ENCODE measurements at places on chromosomes 1 and 21.

DNA sequence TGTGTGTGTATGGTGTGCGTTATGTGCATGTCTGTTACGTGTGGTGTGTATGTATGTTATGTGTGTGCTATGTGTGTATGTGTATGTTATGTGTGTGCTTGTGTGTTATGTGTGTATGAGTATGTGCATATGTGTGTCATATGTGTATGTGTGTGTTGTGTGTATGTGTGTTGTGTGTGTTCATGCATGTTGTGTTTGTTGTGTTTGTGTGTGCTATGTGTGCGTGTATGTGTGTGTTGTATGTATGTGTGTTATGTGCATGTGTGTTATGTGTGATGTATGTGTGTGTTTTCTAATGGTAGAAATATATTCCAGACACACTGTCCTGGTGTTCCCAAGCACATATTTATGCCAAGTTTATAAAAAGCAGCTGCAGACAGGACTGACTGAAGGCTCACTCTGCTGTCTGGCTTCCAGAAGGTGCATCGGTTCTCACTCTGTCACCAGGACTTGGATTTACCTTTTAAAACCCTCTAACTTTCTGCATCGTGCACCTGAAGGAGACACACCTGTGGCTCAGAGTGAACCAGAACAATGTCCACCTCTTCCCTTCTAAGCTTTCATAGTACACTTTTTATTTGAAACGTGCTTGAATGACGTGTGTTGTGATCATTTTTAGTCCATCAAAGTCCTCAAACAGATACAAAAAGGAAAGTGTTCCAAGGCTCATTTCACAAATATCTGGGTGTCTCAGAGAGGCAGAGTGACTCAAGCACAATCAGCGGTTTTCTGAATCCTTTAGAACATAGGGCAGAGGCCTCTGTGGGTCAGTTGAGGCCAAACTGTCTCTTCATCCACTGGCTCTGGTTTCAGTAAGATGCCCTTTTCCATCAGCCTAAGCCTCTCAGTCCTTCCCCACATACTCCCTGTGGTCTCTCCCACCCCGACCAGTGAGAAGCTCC lies 49.9 kb downstream of the TOMM20 start:
- DNase-seq: peak; percentile 37

DNA sequence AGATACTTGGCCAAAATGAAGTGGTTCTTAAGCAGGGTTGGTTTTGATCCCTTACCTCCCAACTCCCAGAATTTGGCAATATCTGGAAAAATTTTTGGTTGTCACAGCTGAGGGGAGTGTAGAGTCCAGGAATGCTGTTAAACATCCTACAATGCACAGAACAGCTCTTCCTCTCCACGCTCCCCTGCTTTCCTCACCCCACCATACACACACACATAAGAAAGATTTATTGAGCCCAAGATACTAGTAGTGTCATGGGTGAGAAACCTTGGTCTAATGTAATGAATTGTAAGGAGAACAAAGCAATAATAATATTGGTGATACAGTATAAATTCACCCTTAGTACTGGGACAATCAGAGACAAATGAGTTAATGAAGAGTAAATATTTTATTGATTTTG lies 47.8 kb downstream of the ASB17 start:
- no peak for DNase-seq

DNA sequence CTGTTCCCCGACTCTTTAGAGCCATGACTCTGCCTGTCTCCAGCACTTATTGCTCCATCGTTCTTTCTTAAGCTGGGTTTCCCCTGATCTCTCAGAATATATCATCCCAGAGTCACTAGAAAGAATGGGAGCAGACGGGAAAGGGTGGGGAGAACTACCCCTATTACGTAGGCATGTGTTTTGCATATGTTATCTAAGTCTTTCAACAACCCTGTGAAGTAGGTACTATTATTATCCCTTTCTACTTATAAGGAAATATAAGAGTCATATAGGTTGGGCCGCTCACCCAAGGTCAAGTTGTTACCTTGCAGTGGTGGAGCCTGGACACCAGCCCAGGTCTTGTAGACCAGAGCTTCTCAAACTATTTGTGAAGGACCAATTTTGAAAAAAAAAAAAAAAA lies 38.7 kb downstream of the ELF3 start:
- no peak for DNase-seq

DNA sequence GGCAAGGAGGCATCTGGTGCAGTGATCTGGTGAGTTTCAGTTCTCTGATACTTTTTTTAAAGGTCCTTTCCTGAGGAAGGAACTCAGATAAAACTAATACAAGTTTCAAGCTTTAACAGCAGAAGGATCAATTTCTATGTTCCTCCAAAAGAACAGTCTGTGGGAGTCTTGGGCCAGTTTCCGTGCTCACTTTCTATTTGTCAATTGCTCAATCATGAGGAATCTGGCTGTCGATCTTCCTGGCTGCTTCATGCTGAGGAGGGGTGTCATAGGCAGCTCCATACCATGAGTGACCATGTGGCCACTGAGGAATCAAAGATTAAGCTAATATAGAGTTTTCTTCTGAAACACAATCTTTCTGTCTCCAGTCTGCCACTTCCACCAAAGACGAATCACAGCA lies 11.4 kb upstream of the TMEM125 start:
- no peak for DNase-seq

- no peak for DNase-seq
Measured at GRCh38 chr1:159869607-159870006, 7.2 kb upstream of the VSIG8 start.

DNA sequence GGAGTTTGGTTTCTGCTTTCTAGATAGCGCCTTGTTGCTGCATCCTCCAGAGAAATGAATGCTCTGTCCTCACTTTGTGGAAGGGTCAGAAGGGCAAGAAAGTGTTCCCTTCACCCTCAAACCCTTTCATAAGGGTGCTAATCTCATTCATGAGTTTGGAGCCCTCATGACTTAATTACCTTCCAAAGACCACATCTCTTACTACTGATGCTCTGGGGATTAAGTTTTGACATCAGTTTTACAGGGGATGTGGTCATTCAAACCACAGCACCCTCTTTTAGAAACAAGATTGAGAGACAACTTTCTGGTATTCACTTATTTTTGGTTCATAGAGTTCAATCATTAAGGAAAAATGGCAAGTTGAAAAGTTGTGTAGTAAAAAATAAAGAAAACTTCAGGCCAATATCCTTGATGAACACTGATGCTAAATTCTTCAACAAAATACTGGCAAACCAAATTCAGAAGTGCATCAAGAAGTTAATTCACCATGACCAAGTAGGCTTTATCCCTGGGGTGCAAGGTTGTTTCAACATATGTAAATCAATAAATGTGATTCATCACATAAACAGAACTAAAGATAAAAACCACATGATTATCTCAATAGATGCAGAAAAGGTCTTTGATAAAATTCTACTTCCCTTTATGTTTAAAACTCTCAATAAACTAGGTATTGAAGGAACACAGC lies 442.1 kb downstream of the PTBP2 start:
- no peak for DNase-seq

DNA sequence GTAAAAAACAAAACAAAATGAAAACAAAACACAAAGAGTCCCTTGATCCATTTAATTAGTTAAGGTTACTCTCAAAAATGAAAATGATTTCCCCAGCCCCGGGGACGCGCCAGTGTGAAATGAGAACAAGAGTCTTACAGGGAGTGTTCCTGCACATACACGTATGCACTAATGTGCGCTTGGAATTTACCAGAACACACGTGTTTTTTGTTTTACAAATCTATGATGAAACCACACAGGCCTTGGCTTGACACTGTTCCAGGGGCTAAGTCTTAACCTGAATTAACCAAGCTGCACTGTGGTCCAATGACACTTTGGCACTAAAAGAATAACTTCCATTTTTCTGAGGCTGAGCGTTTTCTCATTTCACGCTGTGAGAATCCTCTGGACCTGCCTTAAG lies 63.7 kb downstream of the SLC45A1 start:
- DNase-seq: no peak

- no peak for DNase-seq
Measured at GRCh38 chr1:72109916-72110315, 172.4 kb downstream of the NEGR1 start.

DNA sequence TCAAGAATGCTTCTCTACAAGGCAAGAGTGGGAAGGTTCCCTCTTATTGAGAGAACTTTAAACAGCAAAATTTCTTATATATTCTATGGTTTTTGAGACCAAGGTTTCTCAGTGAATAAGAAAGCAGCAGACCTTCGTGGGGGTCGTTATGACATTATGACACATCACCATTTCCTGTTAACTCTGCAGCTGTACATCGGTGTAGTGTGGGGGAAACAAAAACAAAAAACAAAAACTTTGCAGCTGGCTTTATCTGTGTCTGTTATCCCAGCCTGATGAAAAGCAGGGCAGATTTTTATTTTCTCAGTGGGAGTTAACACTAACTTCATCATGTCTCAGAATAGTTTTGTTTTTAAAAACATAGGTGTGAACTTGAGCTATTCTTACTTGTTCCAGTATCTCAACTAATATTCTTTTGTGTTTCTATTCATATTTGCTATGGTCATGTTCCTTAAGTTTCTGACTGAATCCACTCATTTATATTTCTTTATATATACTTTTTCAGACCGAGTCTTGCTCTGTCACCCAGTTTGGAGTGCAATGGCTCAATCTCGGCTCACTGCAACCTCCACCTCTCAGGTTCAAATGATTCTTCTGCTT lies 2.1 kb downstream of the SDE2 start:
- no peak for DNase-seq

- DNase-seq: no peak
Measured at GRCh38 chr1:244963231-244963826, 99.0 kb upstream of the HNRNPU start.

GRCh38 chr1:159261721-159262494 lies 40.2 kb upstream of the FCER1A start:
- no peak for DNase-seq

DNA sequence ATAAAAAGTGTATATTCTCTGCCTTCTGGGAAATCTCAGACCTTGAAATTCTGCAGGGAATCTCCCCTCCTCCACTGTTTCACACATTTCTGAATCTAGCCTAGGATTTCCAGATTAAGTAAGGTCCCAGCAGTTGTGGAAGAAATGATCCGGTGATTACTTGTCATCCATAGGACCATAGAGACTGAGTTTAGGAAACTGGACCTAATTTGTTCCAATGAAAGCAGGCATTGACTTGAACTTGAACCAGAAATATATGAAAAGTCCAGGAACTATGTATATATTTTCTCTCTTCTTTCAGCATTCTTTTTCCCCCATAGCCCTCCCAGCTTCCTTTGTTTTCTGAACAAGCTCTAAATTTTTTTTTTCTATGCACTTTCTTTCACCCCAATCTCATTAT lies 149.5 kb upstream of the SPAG17 start:
- no peak for DNase-seq

GRCh38 chr21:43645976-43646375 lies 13.3 kb downstream of the HSF2BP start:
- DNase-seq: no peak

DNA sequence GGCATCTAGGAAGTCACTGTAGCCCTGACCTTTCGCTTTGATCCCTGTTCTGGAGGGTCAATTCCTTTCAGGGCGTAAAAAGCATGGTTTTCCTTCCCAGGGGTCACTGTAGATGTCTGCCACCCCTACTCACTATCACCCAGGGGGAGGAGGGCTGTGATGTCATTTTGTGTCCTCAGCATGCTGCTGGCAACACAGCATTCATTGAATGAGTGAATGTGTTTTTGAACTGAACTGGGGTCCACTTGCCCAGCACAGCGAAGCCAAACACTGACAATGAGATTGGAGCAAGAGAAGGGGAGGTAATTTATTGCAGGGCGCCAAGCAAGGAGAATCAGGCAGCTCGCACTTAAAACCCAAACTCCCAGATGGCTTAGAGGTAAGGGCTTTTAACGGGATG lies 78.2 kb upstream of the PGBD5 start:
- DNase-seq: no peak

DNA sequence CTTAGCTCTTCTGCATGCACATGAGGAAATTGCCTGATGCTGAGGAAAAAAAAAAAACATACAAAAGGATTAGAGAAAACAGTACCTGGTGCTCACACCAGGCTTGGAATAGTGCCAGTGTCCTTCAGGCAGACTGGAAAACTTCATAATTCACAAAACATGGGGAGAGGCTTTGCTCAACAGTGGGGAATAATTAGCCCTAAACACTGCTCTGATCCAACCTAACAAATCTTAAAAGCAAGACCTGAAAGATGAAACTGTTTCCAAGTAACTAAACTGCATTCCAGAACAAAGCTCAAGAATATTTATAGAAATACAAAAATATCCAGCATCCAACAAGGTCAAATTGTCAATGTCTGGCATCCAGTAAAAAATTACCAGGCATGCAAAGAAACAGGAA lies 124.8 kb downstream of the AK5 start:
- DNase-seq: no peak

GRCh38 chr1:29805896-29806160 lies 569.5 kb downstream of the PTPRU start:
- no peak for DNase-seq

DNA sequence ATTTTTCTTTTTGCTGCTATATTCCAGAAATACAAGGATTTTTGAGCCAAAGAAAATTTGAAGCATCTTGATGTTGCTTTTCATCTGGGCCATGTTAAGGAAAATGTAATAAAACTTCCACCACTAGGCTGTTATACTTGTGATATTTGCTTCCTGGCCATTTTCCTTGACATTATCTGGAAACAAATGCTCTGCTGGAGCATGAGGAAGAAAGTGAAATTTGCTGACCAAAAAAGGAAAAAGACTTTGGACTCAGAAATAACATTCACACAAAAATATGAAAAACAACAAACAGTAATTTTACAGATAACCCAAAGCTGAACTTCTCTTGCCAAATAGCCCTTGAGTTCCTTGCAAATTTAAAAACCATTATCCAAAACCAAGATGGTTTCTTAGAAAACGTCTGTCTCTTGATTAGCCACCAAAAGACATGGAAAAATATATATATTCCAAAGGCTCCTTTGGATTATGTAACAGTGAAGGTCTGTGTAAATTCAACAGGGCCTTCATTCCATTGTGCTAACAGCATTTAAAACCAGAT lies 344.5 kb downstream of the LMX1A start:
- no peak for DNase-seq

- no peak for DNase-seq
Measured at GRCh38 chr1:119622311-119623192, 25.5 kb downstream of the ZNF697 start.

Measured in H7 (cell line).